ENCODE measurements at places on chromosomes 5 and 9. TPM values are rescaled to one million over a fixed set of nuclear protein-coding genes. Genes with fewer than 3 reads are reported as not detected.

Gene ORM1
- not detected for total RNA-seq

Gene EQTN
- total RNA-seq: not detected

Gene RMRP
- 3,474 TPM for total RNA-seq

Gene CNTFR
- total RNA-seq: not detected

Gene HEMGN
- total RNA-seq: not detected

Gene VDAC1
- total RNA-seq: 462 TPM

Gene SH2D3C
- 0.19 TPM for total RNA-seq

Gene KCNIP1
- total RNA-seq: not detected

Gene GPR151
- total RNA-seq: not detected

Gene MORN5
- not detected for total RNA-seq

Gene TLX3
- not detected for total RNA-seq

Gene OMD
- total RNA-seq: not detected

Gene C7
- 0.96 TPM for total RNA-seq

Measured in regular cardiac myocyte (primary cell).